GM12864 (cell line): ENCODE measurements at places on chromosomes 13 and 19.

GRCh38 chr19:32287811-32288227 lies 57.6 kb upstream of the ZNF507 start:
- no peak for DNase-seq

DNA sequence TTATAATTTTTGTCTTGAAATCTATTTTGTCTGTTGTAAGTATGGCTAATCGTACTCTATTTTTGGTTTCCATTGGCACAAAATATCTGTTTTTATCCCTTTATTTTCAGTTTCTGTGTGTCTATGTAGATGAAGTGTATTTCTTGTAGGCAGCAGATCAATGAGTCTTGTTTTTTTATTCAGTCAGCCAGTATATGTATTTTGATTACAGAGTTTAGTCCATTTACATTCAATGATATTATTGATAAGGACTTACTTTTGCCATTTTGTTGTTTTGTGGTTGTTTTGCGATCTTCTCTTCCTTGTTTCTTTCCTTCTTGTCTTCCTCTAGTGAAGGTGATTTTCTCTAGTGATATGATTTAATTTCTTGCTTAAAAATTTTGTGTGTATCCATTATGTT lies 336.3 kb upstream of the SPRY2 start:
- no peak for DNase-seq

DNA sequence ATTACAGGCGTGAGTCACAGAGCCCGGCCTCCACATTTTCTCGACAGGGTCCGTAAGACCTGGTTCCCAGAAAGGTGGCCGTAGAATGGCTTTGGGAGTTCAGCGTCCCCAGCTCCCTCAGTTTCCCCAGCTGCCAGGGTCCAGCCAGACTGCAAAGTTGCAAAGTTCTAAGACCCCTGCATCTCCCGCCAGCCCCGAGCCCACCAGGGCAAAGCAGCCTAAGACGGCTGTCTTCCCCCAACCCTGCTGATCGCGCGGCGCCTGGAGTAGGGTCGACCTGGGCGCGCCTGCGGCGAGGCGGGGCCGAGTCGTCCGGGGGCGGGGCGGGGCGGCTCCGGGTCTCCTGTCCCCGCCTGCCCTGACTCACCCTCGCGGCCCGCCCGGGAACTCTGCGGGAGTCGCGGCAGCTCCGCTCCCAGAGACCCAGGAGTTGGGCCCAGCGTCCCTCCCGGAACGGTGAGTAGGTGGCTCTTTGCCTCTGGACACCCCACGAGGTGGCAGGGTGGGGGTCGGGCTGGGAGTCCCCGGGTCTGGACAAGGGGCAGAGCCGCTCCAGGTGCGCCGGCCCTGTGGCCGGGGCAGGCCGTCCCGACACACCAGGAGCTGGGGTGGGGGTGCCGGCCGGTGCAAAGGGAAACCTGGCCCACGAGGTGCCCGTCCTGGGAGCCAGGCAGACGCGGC lies at the start of gene LRRC8E:
LRRC8E (plus strand) TSS at position 366 of the 681 bp plus-strand sequence. CDS start 7,094 bp downstream, outside the sequence.
- no peak for DNase-seq

DNA sequence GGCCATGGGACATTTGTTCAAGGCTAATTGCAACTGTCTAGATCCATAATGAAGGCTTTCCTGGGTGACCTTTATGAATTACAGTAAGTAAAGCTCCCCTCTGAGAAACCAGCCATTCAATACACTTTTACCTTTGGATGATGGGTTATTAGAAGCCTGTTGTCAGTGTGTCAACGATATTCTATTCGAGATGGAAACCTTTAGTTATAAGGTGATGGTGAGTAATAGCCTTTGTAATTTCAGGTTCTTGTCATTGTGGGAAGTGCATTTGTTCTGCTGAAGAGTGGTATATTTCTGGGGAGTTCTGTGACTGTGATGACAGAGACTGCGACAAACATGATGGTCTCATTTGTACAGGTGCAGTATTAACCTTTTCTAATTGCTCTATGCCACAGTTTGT lies 261.7 kb downstream of the ITGBL1 start:
- DNase-seq = no peak

- no peak for DNase-seq
Observed at GRCh38 chr19:33071887-33072286, 7.2 kb upstream of the RHPN2 start.

DNA sequence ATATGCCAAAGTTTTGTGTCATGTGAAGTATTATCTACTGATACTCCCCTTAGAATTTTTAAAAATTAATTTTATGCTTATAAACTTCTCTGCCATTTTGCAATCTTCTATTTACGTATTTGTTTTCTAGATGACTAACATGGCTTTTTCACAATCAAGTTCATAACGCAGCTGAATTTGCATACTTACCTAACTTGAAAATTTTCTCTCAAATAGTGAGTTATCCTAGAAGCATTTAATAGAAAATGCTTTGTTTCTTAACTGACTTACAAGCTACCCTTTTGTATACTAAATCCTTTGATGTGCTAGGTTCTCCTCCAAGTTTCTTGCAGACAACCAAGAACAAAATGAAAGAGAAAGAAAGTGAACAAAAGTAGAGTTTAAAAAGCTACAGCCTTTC lies 683.5 kb downstream of the LIG4 start:
- DNase-seq = no peak

DNA sequence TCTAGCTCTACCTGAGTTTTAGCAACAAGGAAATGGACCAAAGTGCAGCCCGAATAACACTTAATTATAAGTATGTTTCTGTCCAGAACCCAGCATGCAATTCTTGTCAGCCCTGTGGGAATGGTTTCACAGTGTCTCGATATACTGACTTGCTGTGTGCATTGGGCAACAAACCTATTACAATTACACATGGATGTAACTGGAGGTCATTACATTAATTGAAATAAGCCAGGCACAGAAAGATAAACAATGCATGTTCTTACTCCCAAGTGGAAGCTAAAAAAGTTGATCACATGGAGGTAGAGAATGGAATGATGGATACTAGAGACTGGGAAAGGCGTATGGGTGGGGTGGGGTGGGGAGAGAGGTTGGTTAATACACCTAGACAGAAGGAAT lies 5.1 kb upstream of the CYP2S1 start:
- DNase-seq = no peak

GRCh38 chr13:43787518-43787891 lies 733 bp upstream of the ENOX1 start:
- DNase-seq = no peak

GRCh38 chr19:19258589-19259338 lies 14.3 kb downstream of the TM6SF2 start:
- DNase-seq = no peak

GRCh38 chr19:8392017-8392591 lies 1.9 kb downstream of the RAB11B start:
- no peak for DNase-seq

DNA sequence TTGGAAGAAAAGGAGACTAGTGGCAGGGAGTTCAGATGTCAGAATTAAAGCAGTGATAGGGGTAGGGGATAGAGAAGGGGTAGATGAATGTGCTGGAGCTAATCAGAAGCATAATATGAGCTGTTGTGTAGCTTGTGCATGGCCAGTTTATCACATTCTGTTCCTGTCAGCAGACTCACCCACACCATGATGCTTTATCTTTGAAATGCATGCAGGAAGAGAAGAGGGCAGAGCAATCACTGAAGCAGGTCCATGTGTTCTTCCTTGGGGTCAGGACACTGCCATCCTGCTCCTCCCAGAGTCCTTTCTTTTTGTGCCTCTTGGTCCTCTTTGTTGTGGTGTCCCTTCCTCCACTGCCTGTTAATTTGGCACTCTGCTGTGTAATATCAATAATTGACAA lies 5.8 kb downstream of the CHAMP1 start:
- no peak for DNase-seq

- DNase-seq = no peak
Observed at GRCh38 chr13:111895896-111896821, 170.8 kb upstream of the SOX1 start.

- DNase-seq = peak; percentile 34
Observed at GRCh38 chr19:39843919-39844793, 2.0 kb downstream of the FBL start.

DNA sequence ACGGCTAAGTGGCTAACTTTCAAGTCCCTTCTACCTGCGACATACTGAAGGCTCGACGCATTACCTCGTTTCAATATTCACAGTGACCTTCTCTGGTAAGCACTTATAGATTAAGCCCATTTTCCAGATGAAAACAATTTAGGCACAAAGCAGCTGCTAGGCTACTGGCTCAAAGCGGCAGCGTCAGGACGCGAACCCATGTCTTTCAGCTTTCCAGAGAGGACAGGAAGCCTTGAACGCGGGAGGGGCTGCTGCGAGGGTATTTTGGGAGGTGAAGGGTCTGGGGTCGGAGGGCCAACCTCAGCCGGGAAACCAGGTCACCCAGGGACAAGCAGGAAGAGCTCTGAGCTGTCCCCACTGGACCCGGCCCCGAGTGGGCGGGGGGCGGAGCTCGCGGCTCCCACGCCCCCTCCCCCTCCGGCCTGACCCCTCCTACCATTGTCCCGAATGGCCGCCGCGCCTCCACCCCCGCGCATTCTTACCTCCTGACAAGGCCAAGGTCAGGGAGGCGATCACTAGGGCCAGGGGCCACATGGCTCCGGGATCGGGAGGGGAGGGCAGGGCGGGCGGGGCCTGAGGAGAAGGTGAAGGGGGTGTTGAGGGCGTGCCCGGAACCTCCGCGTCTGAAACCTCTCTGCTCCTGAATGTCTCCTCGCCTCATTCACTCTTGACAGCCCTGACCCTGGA lies at the start of gene KLK13:
KLK13 (minus strand) TSS at position 559 of the 687 bp plus-strand sequence; CDS start at position 534, 25 bp downstream.
- DNase-seq = no peak

- DNase-seq = no peak
Observed at GRCh38 chr13:93603043-93603442, 376.4 kb downstream of the GPC6 start.

- no peak for DNase-seq
Observed at GRCh38 chr13:112229445-112229844, 146.7 kb upstream of the SPACA7 start.

- DNase-seq = no peak
Observed at GRCh38 chr13:84653915-84654534, 771.8 kb upstream of the SLITRK1 start.

DNA sequence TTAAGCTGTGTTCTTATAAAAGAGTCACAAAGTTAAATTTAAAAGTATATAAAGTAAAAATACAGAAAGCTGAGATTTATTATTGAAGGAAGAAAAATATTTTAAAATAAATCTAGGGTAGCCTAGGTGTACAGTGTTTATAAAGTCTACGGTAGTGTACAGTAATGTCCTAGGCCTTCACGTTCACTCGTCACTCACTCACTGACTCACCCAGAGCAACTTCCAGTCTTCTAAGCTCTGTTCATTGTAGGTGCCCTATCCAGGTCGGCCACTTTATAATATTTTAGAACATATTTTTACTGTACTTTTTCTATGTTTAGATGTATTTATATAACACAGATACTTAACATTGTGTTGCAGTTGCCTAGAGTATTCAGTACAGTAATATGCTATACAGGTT lies 47.4 kb downstream of the NDFIP2 start:
- DNase-seq = no peak

DNA sequence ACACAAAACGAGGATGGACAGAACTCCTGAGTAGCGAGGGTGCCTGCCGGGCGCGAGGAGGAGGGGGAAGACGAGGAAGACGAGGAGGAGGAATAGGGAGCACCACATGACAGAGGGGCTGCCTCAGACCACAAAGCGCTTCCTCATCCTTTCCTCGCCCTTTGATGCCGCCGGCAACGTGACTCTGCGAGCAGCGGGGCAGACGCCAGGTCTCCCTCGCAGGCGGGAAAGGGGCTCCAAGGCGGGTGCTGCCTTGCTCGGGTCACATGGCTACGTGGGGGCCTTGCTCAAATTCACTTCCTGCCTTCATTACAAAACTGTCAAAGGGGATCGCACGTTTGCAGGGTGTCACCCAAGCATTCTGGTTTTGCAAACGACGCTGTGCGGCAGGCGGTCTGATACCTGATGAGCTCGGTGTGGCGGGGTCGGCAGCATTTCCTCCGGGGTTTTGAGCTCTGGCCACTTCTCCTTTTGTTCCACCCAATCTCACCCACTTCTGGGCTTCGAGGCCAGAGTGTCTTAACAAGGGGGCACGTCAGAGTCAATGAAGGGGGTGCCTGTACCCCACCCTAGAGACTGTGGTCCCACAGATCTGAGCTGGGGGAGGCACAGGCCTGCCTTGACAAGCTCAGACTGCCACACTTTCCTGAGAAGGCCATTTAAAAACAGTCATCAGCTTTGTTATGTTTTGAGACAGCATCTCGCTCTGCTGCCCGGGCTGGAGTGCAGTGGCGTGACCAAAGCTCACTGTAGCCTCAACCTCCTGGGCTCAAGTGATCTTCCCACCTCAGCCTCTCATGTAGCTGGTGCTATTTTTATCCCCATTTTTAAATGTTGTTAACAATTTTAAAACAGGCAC lies 14.9 kb downstream of the MAP2K2 start:
- peak; percentile 87 for DNase-seq

- no peak for DNase-seq
Observed at GRCh38 chr13:47112205-47112902, 215.5 kb upstream of the HTR2A start.

GRCh38 chr13:50891206-50891605 lies 18.4 kb upstream of the RNASEH2B start:
- no peak for DNase-seq

DNA sequence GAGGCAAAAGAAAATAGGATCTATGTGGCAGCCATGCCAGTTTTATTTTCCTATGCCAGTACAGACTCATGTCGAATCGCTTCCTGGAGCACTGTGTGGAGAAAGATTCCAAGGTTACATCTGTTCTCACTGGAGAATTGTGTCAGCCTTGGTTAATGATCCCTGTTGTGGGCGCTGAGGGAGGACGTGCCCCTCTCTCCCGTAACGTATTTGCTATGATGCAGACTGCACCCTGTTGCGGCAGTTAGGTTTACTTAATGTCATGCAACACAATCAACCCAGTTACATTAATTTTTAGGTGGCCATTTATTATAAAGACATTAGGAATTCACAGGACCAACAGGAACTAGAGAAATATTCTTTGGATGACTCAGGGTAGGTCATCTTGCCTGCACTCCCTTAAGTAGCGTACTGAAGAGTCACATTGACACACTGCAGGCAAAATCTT lies 892.9 kb downstream of the EFNB2 start:
- DNase-seq = no peak

DNA sequence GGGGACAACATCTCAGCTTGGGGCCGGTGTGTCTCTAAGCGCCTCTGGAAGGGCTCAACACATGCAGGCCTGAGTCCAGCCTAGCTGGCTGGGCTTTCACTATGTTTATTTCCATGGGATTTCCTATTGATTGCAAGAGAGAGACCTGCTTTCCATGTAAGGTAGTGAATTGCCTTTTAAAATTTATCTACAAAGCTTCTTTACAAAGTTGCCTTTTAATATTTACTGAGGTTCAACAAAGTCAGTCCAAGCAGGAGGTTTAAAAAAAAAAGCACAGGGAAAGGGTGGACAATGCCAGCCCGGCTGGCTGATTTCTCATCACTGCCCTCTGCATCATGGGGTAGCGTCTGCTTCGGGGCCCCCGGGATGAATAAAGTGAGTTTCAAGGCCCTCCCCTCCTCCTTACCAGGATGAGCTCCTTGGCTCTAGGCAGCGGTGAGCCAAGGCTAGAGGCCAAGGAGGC lies 15.8 kb downstream of the TLE2 start:
- DNase-seq = no peak

GRCh38 chr19:51440846-51441409 lies 17.3 kb downstream of the SIGLEC8 start:
- no peak for DNase-seq
